ENCODE measurements at places on chromosomes 7 and 10.

DNA sequence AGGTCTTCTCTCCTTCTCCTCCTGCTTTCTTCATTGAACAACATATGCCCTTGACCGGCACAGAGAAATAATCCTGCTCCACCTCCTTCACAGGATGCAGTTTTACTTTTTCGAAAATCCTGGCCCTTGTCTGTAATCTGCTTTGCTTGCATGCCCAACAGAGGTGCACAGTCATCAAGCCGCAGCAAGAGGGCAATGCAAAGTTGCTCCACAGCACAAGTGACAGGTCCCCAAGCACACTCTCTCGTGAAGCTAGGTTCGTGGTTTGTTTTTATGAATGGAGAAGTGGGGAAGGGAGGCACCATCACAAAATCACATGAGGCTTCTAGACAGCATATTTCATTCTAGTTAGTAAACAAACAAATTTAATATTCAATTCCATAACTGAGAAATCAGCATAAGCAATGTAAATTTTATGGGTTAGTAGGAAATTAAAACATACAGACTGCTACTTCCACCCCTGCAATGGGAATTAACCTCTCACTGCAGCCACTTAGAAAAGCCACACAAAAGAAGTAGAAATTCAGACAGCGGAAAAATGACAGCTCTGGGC lies 178.8 kb downstream of the TPK1 start:
- no peak for DNase-seq

GRCh38 chr7:99080679-99081078 lies 63.2 kb downstream of the SMURF1 start:
- DNase-seq: no peak

- no peak for DNase-seq
Observed at GRCh38 chr10:96295475-96295874, 8.8 kb upstream of the DNTT start.

DNA sequence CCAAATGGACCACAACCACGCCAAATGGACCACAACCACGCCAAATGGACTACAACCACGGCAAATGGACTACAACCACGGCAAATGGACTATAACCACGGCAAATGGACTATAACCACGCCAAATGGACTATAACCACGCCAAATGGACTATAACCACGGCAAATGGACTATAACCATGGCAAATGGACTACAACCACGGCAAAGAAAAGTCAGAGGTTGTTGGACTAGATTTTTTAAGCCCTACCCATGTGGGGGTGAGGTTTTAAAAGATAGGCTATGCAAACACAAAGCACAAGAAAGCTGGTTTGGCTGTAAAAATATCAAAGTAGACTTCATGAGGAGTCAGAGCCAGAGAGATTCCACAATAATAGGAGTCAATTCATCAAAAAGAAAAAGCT lies 55.8 kb downstream of the NCAPG2 start:
- no peak for DNase-seq

DNA sequence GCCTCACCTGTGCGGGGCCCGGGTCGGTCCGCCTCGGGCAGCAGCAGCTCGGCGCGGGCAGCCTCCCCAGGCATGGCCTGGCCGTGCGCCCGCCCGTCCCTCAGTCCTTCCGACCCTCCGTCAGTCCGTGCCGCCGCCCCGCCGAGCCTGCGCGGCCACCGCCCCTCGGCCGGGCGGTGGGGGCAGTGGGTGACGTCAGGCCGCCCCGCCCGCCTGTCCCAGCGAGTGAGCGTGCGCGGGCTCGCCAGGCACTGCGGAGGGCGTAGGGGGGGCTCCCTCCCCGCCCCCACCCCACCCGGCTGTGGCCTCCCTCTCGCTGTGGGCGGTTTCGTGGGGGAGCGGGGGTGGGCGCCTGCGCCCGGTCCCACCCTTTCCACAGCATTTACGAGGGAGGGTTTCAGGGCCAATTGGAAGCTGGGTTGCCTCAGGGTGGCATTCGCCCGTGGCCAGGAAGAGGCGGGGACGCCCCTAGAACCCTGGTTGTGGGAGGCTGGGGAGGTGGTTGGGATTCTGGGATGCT lies at the start of gene NACAD:
NACAD (minus strand) TSS at position 149 of the 520 bp plus-strand sequence; CDS start at position 74, 75 bp downstream.
- peak; percentile 92 for DNase-seq

DNA sequence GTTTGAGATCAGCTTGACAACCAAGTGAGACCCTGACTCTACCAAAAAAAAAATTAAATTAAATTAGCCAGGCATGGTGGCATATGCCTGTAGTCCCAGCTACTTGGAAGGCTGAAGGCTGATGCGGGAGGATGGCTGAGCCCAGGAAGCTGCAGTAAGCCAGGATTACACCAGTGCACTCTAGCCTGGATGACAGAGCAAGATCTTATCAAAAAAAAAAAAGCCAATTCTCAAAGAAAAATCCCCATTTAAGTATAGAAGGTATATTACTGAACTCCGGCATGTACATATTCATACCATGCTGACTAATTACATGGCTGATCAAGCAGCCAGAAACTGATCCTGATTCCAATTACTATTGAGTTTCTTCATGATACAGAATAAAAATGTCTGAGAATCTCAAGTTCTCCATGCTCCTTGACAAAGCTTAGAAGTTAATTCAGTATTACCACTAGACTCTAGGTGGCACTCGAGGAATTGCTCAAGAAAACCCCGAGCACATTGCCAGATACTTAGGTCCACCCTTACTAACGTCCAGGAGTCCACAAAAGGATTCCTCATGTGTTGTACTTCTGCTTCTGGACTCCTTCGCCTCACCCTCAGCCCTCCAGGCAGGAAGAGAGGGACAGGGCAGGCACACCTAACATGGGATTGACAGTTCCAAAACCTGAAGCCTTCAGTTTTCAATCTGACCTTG lies 148.9 kb downstream of the PARD3 start:
- no peak for DNase-seq

- DNase-seq: no peak
Observed at GRCh38 chr7:40047661-40048060, 86.8 kb downstream of the MPLKIP start.

- no peak for DNase-seq
Observed at GRCh38 chr7:90536449-90536848, 59.7 kb upstream of the CDK14 start.

GRCh38 chr10:36412942-36413341 lies 712.5 kb upstream of the ANKRD30A start:
- no peak for DNase-seq

GRCh38 chr10:28997734-28998133 lies 291.1 kb upstream of the LYZL1 start:
- DNase-seq: no peak

DNA sequence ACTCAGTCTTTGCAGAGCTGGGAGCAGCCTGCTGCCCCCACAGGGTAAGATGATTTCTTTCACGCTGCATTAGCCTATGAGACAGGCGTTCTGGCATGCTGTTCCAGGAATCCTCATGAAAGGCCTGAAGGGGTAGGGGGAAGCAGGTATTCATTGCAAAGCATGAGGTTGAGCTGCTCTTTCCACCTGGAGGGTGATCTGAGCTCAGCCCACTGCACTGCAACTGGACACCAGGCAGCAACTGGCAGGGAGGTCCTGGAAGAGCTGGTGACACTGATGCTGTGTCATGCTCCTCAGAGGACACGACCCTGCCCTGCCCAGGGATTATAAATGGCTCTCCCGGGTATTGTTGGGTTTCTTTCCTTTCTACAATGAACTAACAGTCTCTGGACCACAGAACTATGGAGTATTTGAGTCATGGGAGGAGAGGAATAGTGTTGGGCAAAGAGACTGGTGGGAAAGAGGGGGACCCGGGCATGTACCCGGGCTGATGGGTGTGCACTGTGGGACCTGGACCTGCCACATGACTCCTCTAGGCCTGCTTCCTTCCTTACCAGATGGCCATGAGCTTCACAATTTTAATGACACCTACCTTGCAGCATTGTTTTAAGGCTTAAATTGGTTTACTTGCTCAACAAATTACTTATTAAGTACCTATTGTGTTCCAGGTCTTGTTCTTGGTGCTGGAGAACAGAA lies 24.3 kb downstream of the SLC25A28 start:
- no peak for DNase-seq

- no peak for DNase-seq
Observed at GRCh38 chr10:108039821-108040584, 875.5 kb upstream of the SORCS1 start.

GRCh38 chr10:60798031-60798430 lies 19.8 kb downstream of the CDK1 start:
- DNase-seq: no peak

- DNase-seq: no peak
Observed at GRCh38 chr10:119449760-119450461, 92.6 kb downstream of the RGS10 start.

- no peak for DNase-seq
Observed at GRCh38 chr7:66306243-66306642, 101.1 kb downstream of the TPST1 start.

GRCh38 chr10:102620138-102620590 lies 24.1 kb upstream of the TRIM8 start:
- DNase-seq: no peak

- DNase-seq: no peak
Observed at GRCh38 chr7:157544980-157545680, 208.3 kb downstream of the DNAJB6 start.

DNA sequence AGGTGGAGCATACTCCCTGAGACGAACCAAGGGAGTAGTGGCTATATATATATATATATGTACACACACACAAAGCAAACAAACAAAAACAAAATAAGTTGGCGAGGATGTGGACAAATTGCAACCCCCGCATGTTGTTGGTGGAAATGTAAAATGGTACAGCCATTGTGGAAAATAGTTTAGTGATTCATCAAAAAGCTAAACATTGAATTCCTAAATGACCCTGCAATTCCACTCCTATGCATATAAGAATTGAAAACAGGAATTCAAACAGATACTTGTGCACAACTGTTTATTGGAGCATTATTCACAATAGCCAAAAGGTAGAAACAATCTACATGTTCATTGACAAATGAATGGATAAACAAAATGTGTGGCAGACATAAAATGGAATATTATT lies 407.9 kb downstream of the KCNMA1 start:
- DNase-seq: no peak

- DNase-seq: no peak
Observed at GRCh38 chr10:3738855-3739350, 46.1 kb downstream of the KLF6 start.

GRCh38 chr10:91742229-91742628 lies 56.0 kb upstream of the TNKS2 start:
- DNase-seq: no peak

DNA sequence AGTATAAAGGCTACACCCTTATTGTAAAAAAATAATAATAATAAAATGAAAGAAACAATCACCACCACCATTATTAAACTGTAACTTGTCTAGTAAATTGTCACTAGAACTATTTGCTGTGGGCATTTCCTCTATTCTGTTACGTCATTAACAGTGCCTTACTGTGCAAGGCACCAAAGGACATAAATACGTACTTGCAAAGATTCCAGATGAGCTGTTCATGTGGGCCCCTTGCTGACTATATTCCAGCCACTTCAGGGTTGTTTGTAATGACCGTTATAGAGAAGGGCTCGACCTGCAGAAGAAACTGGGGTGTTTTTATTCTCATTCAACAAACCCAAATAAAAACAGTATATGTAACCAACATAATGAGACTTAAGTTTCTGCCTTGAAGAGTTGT lies 60.4 kb downstream of the KLRG2 start:
- DNase-seq: no peak

GRCh38 chr10:113515601-113516000 lies 37.3 kb upstream of the HABP2 start:
- DNase-seq: no peak

GRCh38 chr10:89207801-89208551 lies 859 bp upstream of the CH25H start:
- DNase-seq: no peak

GRCh38 chr10:3045471-3046209 lies 21.7 kb upstream of the PFKP start:
- no peak for DNase-seq

DNA sequence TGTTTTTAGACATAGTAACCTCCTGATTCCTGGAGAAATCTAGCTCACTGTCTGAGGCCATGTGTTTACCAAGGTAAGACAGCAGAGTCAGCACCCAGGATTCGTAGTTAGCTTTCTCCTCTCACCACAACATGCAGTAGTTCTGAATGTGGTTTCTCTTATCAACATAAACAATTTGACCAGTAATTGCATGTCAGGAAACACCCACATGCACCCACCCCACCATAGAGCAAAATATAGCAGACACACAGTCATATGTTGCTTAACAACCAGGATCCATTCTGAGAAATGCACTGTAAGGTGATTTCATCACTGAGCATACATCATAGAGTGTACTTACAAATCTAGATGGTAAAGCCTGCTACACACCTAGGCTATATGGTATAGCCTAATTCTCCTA lies 1004.0 kb downstream of the ANKRD7 start:
- no peak for DNase-seq

DNA sequence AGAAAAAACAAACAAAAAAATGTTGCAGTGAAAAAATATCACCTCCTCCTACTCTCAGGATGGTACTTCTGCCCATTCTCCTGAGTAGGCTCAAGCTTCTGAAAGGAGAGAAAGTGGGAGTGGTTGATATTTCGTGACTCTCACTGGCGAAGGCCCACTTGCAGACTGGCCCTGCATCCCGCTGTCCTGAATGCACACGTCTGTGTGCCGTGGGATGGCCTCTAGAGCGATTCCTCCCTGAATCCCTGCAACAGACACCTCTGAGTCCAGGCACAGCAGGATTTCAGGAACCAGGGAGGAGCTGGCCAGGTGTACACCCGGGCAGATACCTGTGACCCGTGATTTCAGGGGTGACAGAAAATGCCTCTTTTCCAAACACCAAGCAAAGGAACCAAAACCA lies 319.2 kb downstream of the DPP6 start:
- DNase-seq: no peak

DNA sequence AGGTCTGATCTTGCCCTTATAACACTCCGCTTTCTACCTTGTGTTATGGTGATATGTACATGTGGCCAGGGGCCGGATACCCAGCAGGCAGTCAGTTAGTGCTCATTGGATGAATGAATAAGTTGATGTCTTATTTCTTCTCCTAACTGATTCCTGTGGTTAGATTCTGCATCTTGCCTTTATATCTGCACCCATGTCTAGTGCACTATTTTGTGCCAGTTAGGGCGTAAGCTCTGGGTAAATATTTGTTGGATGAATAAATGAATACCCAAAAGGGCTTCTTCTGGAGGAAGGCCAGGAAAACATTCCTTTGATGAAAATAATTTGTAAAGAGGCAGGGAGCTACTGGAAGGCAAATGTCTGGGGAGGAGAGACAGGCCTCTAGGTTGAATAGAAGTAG lies 148.2 kb downstream of the CHN2 start:
- no peak for DNase-seq

DNA sequence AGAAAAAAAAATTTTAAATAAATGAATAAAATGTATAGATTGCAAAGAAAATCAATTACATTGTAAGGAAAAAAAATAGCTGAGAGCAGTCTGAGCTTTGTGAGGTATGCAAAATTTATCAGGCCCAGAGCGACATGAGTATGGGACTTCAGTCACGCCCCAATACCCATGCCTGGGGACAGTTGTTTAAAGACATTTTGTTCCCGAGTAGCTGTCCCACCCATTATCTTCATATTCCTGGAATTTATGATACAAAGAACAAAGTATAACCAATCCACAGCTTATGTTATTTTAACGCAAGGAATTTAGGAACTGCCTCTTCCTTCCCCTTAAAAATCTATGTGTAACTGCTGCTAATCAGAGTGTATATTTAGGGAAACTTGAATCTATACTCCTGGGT lies 1.6 kb upstream of the PON2 start:
- DNase-seq: no peak

- DNase-seq: no peak
Observed at GRCh38 chr7:1234049-1234880, 1.6 kb downstream of the UNCX start.

GRCh38 chr7:102125127-102125596 lies 161.5 kb upstream of the SH2B2 start:
- DNase-seq: no peak

- no peak for DNase-seq
Observed at GRCh38 chr10:118930614-118931013, 98.9 kb upstream of the NANOS1 start.

- no peak for DNase-seq
Observed at GRCh38 chr7:44982535-44982923, 3.7 kb upstream of the MYO1G start.
